Stimulated activated CD4-positive, alpha-beta T cell treated with anti-CD3 and anti-CD28 coated beads, Interleukin-4, amount 100 ng/mL, for 48 hours (primary cell): ENCODE measurements at places on chromosomes 5 and 9.

DNA sequence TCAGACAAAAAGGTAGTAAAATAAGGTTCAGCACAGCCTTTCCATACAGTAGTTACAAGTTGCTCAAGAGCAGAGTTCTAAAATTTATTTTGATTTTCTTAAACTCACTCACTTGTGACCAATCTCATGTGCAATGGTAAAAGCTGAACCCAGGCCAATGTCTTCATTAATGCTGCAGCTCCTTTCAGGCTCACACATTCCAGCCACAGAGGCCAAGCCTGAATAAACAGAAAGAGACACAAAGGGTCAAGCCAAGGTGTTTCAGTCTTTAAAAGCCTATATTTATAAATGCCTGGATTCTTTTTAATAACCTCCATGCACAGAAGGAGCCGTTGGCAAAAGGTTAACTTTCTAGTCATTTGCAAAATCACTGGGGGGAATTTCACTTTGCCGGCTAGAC, 152.5 kb downstream of the ADAMTS6 start:
- DNase-seq = no peak

- no peak for DNase-seq
Measured at GRCh38 chr9:78590068-78590467, 293.1 kb downstream of the PSAT1 start.

GRCh38 chr5:136193322-136193935, 467 bp upstream of the SMIM32 start:
- DNase-seq = no peak

DNA sequence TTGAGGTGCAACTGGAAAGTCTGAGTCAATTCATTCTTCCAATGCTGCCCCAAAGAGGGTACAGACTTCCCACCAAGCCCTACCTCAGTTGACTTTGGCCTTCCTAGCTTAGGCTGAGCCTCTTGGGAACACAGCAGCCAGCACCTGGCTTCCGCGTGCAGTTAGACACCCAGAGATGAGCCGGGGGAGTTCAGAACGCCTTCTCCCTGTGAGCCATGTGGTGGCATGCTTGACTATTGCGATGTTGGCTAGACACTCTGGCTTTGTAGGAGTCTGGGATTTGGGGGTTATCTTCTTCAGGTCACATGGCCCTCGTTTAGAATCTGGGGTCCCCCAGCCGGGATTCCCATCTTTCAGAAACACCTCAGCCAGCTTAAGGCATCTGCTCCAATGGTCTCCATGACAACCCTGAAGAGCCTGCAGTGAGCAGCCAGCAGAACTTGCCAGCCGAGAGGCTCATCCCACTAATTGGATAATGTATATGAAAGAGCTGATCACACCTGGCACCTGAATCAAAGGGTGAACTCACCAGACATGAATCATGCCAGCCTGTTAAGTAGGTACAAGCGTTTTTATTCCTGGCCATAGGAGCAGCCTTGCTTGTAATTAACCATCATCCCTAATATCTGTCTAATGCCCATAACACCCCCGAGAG, 167.5 kb downstream of the SYK start:
- no peak for DNase-seq

DNA sequence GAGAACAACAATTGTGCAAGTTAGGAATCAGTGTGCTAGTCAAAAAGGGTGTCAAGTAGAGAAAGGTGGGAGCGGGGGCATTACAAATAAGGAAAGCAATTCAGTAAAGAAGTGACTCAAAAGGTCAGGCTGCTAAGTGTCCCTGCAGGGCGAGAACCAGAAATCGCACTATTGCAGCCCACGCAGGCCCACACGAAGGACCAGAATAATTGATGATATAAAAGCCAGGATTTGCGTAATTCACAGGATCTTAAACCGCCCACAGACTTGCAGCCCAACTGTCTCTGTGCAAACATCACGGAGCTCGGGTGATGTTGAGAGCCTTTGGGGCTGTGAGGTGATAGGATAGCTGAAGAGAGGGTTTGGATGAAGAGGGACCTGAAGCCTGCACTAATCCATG, 349.0 kb downstream of the BRINP1 start:
- no peak for DNase-seq
